Activated CD4-positive, alpha-beta T cell treated with anti-CD3 and anti-CD28 coated beads, Interleukin-2, Interleukin-4, amounts not matched to agents 100 ng/mL and 50 ng/mL, durations not matched to agents 16 hours and 8 hours (primary cell): ENCODE measurements at places on chromosomes 7 and 10.
A peak's percentile ranks its signal among the peaks of the same experiment; 100 is the strongest.

- DNase-seq, result no peak
These were observed 459.7 kb upstream of the SEMA3A start for GRCh38 chr7:84654273-84654672.

GRCh38 chr7:9210114-9210513 is 776.7 kb downstream of the NXPH1 start:
- no peak for DNase-seq

DNA sequence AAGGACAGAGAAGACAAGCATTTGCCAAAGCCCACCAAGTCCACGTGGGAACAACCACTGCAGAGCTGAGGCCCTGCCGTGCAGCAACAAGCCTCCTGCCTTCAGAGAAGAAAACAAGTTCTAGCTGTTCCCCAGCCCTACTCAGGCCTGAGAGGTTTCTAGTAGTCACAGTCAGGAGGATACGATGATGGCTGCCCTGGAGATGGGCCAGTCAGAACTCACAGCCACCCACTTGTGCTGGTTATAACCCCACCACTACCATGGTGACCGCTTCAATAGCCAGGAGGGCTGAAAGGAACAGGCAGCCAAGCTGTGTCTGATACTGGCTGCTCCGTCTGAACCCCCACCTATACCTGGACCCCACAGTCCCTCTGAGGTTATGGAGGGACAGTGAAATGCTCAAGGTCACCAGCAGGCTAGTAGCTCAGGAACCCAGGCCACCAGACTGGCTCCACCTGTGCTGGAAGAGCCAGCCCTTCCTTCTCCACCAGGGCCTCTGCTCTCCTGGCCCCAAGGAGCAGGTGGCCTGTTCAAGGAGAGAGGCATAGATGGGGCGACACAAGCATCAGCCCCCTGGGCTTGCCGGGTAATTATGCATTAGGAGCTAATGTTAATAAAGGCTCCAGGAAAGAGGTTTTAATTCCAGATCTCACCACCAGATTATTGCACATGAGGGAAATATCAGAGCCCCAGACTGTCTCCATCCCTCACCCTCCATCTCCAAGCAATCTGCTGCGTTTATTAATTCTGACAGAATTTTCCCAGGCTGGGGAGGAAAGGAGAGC is 125.8 kb upstream of the PCBD1 start:
- DNase-seq, result no peak

DNA sequence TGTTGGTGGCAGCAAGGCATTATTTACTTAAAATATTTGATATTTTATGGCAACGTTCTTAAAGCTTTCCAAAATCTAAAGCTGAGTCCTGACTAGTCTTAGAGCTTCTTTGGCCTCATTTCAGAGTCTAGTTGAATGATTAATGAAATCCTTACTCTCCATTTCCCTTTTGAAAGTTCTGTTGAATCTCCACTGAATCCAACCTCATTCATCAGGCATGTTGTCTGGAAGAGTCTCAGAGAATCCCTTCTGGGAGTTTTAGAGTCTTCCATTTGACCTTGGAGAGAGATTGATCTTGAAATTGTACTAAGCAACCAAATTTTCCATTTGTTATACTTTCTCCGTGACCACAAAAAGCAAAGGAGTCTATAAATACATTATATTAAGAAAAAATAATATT is 198.5 kb upstream of the TMEM196 start:
- DNase-seq, result no peak

DNA sequence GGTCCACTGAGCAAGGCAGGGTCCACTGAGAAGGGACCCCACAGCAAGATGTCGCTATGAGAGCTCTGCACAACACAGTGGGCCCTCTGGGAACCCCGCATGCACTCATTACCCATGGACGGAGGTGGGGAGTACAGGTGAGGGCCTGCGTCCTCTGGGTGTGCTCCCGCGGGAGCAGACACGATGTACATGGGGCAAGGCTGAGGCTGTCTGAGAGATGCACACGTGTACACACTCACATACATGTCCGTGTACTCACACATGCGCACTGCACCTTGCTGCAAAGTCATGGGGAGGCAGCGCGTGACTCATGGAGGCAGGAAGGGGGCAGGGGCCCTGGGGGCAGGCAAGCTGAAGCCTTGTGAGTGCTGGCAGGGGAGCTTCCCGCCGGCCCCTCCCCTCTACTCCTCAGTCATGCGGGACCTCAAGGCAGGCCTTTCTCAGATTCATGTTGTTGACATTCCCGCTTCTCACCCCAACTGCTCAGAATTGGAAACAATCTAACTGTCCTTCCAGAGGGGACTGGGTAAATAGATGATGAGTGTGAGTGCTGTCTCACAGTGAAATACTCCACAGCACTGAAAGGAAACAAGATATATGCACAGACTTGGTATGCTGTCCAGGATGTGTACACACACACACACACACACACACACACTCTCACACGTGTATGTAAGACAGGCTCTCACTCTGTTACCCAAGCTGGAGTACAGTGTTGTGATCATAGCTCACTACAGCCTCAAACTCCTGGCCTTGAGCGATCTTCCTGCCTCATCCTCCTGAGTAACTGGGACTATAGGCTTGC is 40.0 kb downstream of the GOLGA7B start:
- peak; percentile 11 for DNase-seq

- no peak for DNase-seq
These were observed 86.5 kb upstream of the LRRN3 start for GRCh38 chr7:111004310-111004901.

DNA sequence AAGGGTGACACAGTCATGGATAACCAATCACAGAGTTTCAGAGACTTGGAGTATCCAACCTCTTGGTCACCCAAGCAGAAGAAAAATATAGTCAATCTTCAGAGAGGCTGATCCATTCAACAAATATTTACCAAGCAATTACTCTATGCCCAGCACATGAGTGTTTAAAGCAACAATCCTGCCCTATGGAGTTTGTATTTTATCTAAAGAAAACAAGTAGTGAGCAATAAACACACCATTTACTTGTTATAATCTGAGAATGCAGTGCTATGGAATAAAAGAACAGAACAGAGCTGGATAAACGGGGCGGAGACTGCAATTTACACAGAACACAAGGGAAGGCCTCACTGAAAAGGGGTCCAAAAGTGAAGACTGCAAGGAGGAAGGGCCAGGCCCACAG is 63.8 kb downstream of the GRB10 start:
- DNase-seq, result no peak

DNA sequence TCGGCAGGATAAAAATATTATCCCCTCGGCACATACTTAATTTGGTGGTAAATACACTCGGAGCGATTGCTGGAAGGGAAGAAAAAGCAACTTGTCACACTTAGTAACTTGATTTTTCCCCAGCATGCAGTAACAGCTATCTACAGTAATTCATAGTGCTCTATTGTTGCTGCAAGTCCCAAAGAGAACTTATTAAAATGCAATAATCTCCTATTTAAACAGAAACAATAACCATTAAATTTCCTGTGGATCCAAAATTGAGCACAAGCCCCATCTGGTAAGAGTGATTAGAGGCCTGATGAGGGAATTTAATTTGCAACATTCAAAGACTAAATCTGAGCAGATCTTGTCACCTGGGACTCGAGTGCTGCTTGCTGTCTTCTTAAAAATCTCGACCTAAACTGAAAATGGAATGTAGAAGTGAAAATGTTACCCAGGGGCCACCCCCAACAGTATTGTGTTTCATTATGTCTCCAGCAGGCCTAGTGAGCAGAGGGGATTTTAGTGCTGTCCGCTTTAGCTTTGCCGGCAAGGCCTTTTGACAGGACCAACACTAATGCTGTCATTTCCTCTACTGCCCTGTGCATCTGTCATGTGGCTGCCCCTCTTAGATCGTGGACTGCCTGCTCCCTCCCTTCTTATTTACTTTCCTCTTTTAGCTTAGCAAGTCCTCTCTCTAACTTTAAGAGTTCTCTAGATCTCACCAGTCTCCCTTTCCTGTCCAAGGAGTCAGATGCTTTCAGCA is 639.7 kb downstream of the AUTS2 start:
- no peak for DNase-seq

- DNase-seq, result no peak
These were observed 45.0 kb downstream of the RAMP3 start for GRCh38 chr7:45202625-45203024.

GRCh38 chr10:60906411-60906810 is 37.6 kb downstream of the RHOBTB1 start:
- no peak for DNase-seq

GRCh38 chr10:70907637-70908405 is 19.5 kb upstream of the PCBD1 start:
- DNase-seq, result no peak

DNA sequence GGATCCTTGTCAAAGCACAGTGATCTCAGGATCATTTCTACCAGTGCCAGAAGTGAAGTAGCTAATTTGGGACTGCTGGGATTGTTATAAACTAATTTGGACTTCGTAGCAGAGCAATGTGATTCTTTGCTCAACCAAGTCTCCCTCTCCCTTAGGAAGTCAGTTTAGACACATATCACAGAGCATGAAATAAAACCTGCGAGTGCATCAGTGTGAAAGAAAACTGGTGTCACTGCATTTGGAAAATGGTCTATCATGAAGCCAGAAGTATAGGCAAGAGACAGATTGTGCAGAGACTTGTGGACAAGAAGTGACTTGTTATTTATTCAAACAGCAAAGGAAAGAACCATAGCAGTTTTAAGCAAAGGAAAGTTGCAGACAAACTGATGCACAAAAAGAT is 560.5 kb upstream of the NRG3 start:
- DNase-seq, result no peak

- DNase-seq, result no peak
These were observed 5.0 kb downstream of the SKIDA1 start for GRCh38 chr10:21520509-21520908.

GRCh38 chr7:69685293-69685631 is 87.0 kb downstream of the AUTS2 start:
- no peak for DNase-seq

DNA sequence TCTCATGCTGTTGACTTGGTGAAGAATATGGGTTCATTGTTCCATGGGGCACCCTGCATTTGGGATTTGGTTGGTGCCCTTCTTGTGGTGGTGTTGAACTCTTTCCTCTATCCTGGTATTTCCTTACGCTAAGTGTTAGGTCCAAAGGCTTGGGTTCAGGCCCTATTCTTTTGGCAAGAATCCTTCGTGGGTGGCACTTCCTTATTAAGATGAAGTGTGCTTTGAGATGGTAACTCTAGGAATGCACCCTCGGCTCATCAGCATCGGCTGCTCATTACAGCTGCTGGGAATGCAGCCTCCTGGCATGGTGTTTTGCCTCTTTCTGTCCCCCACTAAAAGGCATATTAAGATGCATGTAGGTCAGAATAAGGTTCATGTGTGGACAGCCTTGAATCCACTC is 380.7 kb downstream of the RPS24 start:
- no peak for DNase-seq
